ENCODE measurements at places on chromosomes 7 and 10.

GRCh38 chr10:51368943-51369342 is 294.7 kb downstream of the PRKG1 start:
- no peak for DNase-seq

GRCh38 chr7:27641581-27642230 is 21.0 kb downstream of the HIBADH start:
- no peak for DNase-seq

GRCh38 chr7:112407261-112407660 is 43.0 kb upstream of the IFRD1 start:
- no peak for DNase-seq

DNA sequence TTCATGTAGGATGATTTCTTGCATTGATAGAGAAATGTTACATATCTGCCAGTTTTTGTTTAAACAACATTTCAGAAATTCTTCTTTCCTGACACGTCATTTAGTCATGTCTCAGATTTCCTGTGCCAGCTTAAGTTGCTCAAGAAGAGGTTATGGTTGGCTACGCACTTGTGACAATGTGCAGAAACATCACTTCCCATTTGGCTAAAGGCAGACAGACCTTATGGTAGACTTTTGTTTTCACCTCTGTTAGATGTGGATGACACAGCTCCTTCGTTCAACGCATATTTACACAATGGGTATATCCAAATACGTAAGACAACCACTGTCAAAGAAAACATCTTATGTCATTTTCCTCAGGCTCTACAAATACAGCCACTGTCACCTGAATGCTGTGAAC is 125.8 kb downstream of the DOCK4 start:
- no peak for DNase-seq

DNA sequence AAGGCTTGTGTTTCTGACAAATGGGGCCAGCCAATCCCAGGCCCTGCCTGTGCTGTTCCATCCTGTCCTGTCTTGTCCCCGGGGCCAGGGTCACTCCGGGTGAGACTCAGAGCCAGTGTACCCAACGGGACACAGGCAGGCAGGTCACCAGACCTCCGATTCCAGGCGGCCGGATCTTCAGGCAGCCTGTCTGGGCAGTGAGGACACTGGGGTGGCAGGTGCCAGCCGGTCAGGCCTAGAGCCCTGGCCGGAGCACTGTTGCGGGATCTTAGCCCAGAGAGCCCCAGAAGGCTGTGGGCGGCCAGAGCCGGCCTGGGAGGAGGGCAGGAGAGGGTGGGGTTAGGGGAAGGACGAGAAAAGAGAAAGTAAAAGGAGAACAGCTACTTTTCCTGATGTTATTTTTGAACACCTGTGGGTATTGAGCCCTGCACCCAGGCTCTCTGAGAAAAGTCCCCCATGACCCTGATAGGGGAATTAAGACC is 134.3 kb upstream of the TNRC18 start:
- no peak for DNase-seq

DNA sequence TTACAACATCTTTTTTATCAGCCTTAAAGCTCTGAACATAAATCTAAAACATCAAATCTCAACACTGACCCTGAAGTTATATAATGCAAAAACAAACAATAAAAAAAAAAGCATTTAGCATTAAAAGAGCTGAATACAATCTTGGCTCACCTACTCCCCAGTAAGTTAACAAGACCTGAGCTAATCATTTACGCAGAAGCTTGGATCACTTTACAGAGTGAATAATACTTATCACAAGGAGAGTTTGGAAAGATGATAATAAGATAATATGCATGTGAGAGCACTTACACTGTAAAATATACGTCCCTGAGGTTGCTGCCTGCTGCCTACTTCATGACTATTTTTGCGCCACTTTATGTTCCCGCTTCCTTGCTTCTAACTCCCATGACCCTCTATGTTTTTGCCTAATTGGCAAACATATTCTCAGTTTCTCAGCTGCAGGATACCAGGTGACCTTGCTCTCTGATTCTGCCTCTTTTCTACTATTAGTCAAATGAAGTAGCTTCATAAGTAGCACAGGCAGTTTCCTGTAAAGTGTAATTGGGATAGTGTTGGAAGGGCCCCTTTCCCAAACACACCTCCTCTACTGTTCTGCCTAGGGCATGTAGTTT is 333.6 kb downstream of the LRRTM3 start:
- no peak for DNase-seq

GRCh38 chr10:86944031-86944419 is 13.4 kb downstream of the MMRN2 start:
- DNase-seq, result no peak

DNA sequence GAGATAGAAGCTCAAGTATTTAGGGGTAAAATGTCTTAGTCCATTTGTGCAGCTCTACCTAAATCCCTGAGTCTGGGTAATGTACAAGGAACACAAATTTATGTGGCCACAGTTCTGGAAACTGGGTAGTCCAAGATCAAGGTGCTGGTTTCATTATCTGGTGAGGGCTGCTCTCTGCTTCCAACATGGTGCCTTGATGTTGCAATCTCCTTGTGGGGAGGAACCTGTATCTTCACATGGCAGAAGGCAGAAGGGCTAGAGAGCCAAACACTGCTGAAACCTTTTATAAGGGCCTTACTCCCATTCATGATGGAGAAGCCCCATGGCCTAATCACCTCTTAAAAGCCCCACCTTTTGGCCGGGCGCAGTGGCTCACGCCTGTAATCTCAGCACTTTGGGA is 8.7 kb upstream of the BAZ1B start:
- DNase-seq, result no peak

DNA sequence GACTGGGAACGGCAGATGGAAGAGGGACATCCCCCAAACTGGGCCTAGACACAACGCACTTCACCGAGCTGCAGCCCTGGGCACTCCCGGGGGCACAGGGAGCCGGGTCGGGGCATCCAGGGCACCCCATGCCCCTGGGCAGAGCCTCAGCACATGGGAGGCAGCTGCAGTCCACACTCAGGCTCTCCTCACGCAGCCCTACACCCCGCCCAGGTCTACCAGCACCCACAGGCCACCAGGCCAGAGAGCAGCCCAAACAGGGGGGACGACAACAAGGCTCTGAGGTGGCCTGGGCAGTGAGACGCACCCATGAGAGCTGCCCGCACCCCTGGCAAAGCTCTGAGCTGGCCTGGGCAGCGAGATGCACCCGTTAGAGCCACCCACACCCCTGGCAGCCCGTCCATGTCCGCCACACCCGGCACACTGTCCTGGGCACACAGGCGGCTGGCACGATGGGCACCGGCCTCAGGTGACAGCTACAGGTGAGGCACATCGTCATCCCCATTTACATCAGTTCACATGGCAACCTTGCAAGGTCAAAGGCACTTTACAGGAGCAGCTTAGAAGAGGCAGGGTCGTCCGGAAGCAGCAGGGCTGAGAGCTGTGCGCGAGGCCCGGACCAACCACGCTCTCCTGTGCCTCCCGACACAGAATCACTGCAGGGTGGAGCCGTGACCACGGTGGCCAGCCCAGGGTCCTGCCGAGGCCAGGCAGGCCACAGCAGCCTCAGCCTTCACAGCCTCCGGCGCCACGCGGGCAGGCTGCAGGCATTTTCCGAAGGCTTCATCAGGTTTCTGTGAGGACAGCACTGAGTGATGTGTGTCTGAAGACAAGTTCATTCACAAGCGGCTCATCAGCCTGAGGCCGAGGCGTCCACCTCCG is 228.6 kb downstream of the MAD1L1 start:
- no peak for DNase-seq

DNA sequence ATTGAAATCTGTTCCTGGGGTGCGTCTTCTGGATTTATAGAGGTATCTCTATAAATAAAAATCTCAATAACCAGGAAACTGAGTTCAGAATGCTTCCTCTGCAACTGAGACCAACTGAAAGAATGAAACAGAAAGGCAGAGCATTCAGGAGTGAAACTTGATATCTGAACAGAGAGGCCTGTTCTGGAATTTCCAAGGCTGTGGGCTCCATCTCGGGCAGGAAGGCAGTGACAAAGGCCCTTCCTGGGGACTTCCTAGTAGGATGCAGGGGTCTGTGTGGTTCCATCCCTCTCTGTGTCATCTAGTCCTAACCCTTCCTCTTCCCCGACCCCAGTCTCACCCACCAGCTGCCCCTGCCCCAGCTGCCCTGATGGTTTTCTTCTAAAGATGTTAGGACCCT is 52.0 kb downstream of the JCAD start:
- no peak for DNase-seq

DNA sequence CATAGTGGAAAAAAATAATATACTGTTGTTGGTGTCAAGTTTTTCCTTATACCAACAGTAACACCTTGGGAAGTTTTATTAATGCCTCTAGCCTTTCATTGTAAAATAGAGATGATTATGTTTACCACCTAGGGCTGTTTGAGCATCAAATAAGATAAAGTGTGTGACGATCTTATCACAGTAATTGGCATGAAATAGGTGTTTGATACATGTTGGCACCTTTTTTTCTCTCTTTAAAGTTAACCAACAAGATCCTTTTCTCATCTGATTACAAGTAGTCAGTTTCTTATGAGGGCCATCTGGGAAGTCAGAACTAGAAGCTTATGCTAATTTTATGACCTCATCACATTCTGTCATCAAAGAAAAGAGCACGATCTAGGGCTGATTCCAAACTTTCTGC is 669.5 kb downstream of the CCSER2 start:
- no peak for DNase-seq

All from stimulated activated CD8-positive, alpha-beta memory T cell treated with anti-CD3 and anti-CD28 coated beads, Interleukin-15, amount 100 ng/mL, for 4 hours (primary cell).